ENCODE measurements at places on chromosomes 13 and 19.

DNA sequence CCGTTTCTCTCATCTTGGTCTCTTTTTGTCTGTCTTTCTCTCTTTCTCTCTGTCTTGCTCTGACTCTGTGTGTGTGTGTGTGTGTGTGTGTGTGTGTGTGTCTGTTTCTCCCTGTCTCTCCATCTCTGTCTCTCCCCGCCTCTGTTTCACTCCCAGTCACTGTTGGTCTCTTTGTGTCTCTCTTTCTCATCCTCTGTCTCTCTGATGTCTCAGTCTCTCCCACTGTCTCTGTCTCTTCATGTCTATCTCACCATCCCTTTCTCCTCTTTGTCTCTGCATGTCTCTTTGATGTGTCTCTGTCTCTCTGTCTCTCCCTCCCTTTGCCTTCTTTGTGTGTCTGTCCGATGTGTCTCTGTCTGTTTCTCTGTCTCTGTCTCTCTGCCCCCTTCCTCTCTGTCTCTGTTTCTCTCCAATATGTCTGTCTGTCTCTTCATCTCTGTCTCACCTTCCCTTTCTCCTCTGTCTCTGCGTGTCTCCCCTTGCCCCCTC is 2.5 kb downstream of the NFIC start:
- DNase-seq = no peak

DNA sequence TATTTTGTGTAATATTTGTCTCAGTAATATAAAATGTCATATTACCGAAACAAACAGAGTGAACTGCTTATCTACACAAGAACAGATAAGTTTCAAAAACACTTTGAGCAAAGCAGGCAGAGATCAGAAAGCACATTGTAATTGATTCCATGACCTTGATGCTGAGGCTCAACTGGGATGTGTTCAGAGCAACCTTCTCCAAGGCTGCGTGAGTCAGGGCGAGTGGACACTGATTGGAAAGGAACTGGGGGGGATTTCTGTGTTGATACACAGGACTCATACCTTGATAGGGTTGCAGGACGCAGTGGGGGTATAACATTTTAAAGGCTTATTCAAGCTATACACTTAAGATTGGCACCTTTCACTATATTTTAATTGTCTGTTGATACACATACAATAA is 1136.3 kb downstream of the UQCRFS1 start:
- no peak for DNase-seq

DNA sequence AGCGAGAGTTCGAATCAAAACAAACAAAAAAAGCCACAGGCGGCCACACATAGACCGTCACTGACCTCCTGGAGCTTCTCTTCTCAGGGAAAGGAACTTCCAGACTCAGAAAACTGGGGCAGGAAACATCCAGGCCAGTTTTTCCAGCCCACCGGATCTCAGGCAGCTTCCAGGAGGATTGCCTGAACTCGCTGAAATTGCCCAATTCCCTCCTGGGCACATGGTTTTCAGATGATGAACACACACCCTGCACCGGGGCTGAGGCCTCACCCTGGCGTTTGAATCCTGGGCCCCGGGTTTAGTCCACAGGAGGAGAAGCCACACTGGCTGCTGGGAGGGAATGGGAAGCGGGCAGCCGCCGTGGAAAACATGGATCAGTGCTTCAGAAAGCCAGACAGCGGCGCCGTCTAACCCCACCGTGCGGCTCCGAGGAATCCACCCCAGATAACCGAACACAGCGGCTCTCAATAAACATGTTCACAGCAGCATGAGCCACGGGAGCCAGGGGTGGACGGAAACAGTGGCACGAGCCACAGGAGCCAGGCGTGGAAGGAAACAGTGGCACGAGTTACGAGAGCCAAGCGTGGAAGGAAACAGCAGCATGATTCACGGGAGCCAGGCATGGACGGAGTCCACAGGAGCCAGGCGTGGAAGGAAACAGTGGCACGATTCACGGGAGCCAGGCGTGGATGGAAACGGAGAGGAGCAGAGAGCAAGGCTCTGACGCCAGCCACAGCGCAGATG is 18.2 kb upstream of the PTBP1 start:
- no peak for DNase-seq

DNA sequence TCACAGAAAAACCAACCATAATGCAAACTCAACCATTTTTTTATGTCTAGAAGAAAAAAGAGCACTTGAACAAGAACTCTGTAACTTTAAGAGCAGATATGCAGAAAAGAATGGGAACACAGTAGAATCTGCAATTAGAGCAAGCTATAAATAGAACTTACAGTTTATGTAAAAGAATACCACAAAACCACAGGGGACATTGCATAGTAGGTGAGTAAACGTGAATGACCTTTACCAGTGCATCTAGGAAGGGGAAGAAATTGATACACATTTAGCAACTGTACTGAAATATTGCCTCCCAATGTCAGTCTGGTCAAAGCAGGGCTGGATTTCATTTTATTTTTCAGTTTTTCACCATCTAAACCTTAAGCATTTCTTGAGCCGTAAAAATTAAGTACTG is 242.2 kb upstream of the EDNRB start:
- DNase-seq = no peak

DNA sequence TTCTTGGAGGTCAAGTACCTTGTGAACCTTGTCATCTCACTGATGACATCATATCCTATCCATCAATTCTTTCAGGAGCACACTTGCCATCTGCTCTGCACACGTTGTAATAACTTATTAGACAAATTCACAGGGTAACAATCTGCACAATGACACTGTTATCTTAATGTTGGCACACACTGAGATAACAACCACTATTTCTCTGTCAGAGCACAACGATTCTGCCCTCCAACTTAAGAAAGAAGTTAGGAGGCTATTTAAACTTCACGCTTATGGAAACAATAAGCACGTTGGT is 351.3 kb downstream of the DACH1 start:
- no peak for DNase-seq

DNA sequence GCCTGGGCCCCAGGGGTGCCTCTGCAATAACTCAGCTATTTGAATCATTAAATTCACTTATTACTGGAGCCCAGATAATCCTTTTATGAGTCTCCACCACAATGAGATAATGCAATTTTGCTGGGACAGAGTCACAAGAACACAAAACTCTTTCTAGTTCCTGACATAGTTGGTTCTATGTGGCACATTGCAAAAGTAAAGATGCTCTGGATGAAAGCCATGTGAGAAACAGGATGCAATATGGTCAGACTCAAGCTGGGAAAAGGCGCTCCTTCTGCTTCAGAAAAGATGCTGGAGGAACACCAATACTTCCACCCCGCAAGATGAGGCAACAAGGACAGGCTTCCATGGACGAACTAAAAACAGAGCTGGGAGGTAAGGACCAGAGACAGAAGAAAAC is 5.7 kb downstream of the ANKRD27 start:
- no peak for DNase-seq

DNA sequence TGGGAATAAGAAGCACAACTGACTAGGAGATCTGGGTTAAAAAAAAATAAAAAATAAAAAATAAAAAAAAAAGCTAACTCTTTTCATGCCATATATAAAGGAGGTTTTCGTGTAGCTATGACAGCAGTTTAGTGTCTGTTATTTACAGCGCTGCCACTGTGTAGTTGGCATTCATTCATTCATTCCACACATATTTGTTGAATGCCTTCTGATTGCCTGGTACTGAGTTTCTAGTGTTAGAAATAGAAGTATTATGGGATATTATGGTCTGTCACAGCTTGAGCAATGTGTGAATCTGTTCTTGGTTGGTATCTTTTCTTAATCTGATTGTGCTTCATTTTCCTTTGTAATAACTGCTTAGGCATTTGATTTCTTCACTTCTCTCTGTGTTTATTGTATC is 237.4 kb downstream of the NBEA start:
- DNase-seq = no peak

DNA sequence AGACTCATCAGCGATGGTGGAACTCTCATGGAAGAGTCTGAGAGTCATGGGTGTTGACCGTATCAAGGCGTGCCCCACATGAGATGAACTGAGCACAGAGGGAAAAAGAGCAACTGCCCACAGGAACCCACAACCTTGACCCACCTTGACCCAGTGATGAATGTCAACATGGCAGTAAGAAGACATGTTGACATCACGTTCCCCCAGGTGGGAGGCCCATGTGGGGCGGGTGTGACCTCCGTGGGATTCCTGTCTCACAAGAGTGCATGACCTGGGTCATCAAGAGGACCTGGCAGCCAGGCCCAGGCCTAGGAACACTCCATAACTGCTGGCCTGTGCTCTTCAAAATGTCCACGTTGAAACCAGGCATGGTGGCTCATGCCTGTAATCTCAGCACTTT is 45.8 kb downstream of the EPS15L1 start:
- DNase-seq = no peak

- no peak for DNase-seq
Measured at GRCh38 chr13:80605011-80605410, 264.1 kb upstream of the SPRY2 start.

- no peak for DNase-seq
Measured at GRCh38 chr13:110449219-110450015, 112.1 kb downstream of the RAB20 start.

- no peak for DNase-seq
Measured at GRCh38 chr13:46613409-46614049, 60.6 kb downstream of the LRCH1 start.

DNA sequence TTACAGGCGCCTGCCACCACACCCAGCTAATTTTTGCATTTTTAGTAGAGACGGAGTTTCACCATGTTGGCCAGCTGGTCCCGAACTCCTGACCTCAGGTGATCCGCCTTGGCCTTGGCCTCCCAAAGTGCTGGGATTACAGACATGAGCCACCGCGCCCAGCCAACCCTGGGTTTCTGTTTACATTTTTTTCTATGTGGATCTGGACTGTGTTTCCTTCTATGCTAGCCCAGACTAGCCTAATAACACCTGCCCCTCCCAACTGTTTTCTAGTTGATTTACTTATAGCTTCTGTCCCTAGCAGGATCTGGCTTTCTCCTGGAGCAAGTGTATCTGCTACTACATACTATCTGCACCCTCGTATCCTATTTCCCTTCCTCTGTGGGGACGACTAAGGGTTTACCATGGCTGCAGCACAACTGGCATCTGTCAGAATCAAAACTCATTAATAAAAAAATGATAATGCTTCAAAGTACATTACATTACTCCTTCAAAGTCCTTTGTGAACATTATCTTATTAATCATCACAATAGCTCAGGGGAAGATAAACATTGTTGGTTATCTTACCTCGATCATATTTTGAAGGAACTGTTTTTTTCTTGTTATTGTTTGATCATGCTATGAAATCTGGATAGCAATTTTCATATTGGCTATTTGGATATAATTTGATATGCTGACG is 228.3 kb downstream of the KLF5 start:
- DNase-seq = no peak

DNA sequence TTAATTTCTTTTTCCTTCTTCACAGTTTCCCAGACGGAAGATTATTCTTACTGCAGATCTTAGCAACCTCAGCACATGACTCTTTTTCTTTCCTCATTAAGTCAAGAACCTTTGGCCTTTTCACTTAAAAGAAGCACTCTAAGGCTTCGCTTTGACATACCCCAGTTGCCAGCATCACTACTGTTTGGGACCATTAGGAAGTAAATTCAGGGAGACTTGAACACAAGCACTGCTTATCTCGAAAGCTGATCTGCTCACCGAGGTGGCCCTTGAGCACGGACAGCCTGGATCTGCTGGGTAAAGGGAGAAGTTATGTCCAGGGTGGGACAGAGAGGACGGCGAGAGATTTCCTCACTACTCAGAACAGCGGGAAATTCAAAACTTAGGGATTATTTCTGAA is 151.4 kb upstream of the RNF113B start:
- DNase-seq = no peak

DNA sequence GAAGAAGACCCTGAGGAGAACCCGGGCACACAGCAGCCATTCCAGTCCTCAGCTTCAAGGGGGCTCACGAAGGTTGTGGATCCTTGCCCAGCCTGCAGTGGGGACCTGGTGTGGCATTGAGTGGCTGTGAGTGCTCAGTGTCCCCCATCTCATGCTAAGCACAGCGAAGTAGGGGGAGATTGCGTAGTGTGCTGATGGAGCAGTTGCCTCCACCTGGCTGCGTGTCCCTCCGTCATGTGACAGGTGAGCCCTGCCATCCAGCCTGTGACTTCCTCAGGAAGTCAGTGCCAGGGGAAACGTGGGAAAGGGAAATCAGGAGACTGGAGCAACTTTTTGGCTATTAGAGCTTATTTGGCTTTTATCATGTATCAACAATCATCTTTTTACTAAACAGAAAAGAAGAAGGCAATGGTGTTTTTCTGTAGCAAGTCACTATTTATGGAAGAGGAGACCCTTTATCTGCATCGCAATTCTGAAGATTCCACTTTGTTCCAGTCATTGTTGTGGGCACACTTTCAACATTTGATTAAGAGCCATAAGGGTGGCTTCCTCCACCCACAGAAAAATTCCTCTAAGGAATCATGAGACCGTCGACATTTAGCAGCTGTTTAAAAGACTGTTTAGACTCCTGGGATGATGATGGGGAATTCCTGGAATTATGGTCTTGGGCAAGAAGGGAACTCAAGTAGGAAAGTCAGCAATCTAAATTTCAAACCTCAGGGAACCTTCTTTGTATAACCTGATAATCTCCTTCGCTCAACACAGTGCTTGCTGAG is 126.8 kb upstream of the SPATA13 start:
- no peak for DNase-seq

DNA sequence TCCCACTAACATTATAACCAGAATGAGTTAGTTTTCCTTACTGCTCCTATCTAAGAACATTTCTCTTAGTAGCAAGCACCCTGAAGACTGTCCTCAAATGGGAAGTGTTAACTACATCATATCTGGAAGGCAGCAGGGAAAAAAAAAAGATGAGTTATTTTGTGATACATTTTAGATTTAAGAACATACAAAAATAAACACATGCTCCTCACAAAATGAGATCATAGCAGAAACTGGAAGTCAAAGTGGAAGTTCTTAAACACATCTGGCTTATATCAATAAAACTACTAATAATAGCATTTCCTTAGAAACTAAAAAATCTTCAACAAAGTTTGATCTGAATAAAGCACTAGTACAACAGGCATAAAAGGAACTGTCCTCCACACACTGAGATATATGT is 70.4 kb downstream of the SLITRK6 start:
- no peak for DNase-seq

- DNase-seq = no peak
Measured at GRCh38 chr13:73913751-73914518, 220.3 kb downstream of the KLF12 start.
